ENCODE measurements at places on chromosomes 1 and 21.

DNA sequence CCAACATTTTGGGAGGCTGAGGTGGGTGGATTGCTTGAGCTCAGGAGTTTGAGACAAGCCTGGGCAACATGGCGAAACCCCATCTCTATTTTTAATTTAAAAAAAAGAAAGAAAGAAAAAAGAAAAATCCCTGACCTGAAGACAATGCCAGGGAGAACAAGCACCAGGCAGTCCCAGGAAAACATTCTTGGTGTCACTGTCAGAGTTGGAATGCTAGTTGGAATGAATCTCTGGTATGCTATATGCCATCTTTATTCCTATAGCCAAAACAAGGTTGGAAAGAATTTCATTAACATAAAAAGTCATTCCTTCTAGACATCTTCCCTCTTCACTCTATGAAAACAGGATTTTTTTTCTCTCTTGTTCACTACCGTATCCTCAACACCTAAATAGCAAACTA lies 2.8 kb downstream of the DNAJC8 start:
- DNase-seq, result no peak

GRCh38 chr1:210328032-210328745 lies 513 bp upstream of the HHAT start:
- DNase-seq, result no peak

GRCh38 chr1:37150986-37151385 lies 116.7 kb upstream of the GRIK3 start:
- no peak for DNase-seq

DNA sequence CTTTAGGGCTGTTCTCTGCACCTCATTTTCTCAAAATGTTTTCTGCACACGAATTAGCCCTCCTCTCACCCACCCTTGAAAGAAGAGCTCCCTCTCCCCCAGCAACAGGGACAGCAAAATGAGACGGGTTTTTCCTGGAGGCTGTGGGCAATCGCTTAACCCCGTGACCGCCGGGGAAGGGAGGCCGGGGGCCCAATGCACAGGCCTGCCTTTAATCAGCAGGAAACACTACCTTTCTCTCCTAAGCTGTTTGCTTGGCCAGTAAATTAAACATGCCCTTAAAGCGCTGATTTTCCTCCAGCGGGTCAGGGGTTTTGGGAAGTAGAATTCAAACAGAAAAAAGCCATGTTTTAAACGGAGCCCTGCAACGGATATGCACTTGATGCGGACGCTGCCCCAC lies 114.4 kb downstream of the PRDM16 start:
- DNase-seq, result no peak

GRCh38 chr21:33739701-33740100 lies 97.4 kb downstream of the ITSN1 start:
- no peak for DNase-seq

DNA sequence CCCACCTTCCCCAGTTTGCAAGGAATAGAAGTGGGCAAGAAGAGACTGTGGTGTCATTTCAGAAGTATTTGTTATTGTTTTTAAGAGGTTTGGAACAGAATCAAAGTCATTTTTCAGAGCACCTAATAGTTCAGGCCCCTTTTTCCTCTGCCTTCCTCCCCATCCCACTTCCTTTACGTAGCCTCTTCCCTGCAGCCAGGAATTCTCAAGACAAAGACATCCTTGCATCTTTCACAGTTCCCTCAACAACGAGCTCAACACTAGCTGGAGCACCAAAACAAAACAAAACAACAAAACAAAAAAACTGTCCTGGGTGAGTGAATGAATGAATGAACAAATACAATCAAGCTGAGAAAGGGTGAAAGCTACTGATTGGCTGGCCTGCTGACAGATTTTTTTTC lies 7.0 kb downstream of the PALMD start:
- DNase-seq, result no peak

DNA sequence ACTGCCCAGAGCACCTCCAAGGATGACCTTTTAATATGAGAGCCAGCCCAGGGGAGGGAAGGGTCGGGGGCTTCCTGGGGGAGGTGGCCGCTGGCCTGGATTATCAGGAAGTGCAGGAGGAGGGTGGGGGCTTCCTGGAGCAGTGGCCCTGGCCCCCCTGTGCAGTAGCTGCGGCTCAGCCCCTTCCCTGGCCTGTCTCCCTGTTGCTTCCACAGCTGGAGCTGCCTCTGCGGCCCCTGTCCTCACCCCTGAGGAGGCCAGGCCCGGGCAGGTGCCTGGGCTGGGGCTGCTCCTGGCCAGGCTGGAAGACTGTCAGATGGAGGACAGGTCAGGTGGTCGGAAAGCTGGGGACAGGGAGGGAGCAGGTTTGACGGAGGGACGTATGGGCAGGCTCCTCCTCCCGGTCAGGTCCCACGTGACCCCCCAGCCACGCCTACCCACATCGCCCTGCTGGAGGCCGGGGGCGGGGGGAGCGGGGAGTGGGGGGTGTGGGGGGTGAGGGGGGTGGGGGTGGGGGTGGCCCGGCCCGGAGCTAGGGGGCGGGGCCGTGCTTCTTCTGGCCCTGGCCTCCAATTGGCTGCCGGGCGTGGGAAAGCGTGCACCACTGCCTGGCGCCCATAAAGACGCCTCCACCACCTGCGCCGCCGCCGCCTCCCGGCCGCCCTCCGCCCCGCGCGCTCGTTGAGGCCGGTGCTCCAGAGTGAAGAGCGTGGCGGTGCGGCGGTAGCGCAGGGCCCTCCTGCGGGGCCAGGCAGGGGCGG lies 10.2 kb upstream of the TNFRSF14 start:
- DNase-seq, result peak; percentile 94

GRCh38 chr1:217553949-217554509 lies 76.9 kb downstream of the GPATCH2 start:
- no peak for DNase-seq
